ENCODE measurements at places on chromosomes 11 and 22. TPM values are rescaled to one million over a fixed set of nuclear protein-coding genes. Genes with fewer than 3 reads are reported as not detected.

- no peak overlapping the region for H3K27ac ChIP-seq
- H3K4me1 ChIP-seq = no peaks in the 10 kb centered on the region
- no peak overlapping the region for H3K4me3 ChIP-seq
- no peak for DNase-seq
Observed at GRCh38 chr11:12997168-12997567, 11.9 kb upstream of the RASSF10 start.

Gene GGTLC2
- total RNA-seq = not detected

- no peak overlapping the region for H3K27ac ChIP-seq
- H3K27me3 ChIP-seq = no peaks in the 10 kb centered on the region
- H3K36me3 ChIP-seq = no peaks in the 10 kb centered on the region
- DNase-seq = peak; percentile 38
Observed at GRCh38 chr11:19664886-19665548, 47.6 kb upstream of the NAV2 start.

DNA sequence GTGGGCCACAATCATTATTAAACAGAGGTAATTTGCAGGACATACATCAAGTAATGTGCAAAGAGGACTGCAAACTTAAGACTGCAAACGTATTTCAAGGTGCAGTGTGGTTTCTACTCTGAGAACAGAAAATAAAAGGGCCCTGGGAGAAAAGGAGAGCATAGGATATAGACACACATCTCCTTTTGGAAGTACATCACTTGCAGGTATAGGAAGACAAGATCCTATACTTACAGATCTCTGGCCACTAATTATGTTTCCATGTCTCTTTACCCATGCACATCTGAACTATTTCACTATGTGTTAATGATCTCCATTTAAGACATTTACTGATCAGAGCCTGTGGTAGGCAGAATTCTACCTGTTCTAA, 47.7 kb downstream of the PIWIL3 start:
- no peaks in the 10 kb centered on the region for H3K4me1 ChIP-seq
- H3K27me3 ChIP-seq = no peaks in the 10 kb centered on the region
- no peak overlapping the region for H3K27ac ChIP-seq
- H3K36me3 ChIP-seq = no peaks in the 10 kb centered on the region
- no peak overlapping the region for H3K4me3 ChIP-seq

Gene FAM111B
- 0.28 TPM for total RNA-seq

GRCh38 chr22:20591660-20592310, 84.4 kb downstream of the MED15 start:
- peaks cover 12% of the 10 kb centered on the region for H3K36me3 ChIP-seq
- H3K27ac ChIP-seq = no peak overlapping the region
- H3K27me3 ChIP-seq = no peaks in the 10 kb centered on the region
- no peak overlapping the region for H3K4me3 ChIP-seq

Gene PANX3
- not detected for total RNA-seq

- H3K36me3 ChIP-seq = no peaks in the 10 kb centered on the region
- no peak overlapping the region for H3K27ac ChIP-seq
- no peaks in the 10 kb centered on the region for H3K4me1 ChIP-seq
- DNase-seq = no peak
- no peak overlapping the region for H3K4me3 ChIP-seq
Observed at GRCh38 chr11:130881475-130882137, 34.7 kb downstream of the SNX19 start.

Gene OR5L2
- total RNA-seq = not detected

Gene SNU13
- 165 TPM for total RNA-seq

DNA sequence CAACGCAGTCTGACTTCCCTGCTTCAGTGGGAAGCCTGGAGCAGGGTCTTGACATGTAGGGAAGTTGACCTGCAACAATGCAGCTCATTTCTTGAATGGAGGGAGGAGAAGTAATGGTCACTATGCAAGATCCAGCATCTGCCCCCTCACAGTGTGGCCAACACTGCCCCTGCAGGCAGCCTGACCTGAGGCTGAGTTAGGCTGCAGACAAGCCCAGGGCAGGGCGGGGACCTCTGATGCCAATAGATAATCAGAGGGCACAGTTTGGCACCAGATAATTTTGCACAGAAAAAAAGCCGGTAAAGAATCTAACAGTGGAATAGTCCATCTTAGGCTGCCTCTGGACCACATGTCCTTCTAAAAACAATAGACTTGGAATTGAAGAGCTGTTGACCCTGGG, 182.3 kb downstream of the DSCAML1 start:
- H3K27ac ChIP-seq = no peak overlapping the region
- H3K4me1 ChIP-seq = no peaks in the 10 kb centered on the region
- no peak overlapping the region for H3K4me3 ChIP-seq
- no peaks in the 10 kb centered on the region for H3K27me3 ChIP-seq
- H3K36me3 ChIP-seq = no peaks in the 10 kb centered on the region

GRCh38 chr22:19114984-19115552, 7.1 kb downstream of the DGCR2 start:
- no peak overlapping the region for H3K4me3 ChIP-seq
- H3K27ac ChIP-seq = no peak overlapping the region
- H3K27me3 ChIP-seq = no peaks in the 10 kb centered on the region
- DNase-seq = no peak
- no peaks in the 10 kb centered on the region for H3K36me3 ChIP-seq

Gene RAB36
- total RNA-seq = 4.0 TPM

Gene TNNT3
- 3.4 TPM for total RNA-seq

DNA sequence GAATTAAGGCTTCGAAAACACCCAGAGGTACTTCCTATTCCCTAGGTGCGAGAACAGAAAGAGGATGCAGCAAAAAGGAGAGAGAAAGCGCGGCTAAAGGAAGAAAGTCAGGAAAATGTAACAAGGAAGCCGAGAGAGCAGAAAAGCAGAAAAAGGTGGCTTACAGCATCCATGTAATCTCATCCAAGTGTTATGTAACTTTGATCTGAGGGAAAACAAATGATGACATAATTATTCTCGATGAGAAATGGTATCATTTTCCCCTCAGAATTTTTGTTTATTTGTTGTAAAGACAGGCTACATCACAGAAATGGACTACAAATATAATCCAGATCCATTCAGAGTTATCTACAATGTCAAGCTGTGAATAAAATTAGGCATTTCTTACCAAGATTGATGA, 69.1 kb upstream of the APOA1 start:
- H3K36me3 ChIP-seq = no peaks in the 10 kb centered on the region
- no peaks in the 10 kb centered on the region for H3K4me1 ChIP-seq
- DNase-seq = no peak

DNA sequence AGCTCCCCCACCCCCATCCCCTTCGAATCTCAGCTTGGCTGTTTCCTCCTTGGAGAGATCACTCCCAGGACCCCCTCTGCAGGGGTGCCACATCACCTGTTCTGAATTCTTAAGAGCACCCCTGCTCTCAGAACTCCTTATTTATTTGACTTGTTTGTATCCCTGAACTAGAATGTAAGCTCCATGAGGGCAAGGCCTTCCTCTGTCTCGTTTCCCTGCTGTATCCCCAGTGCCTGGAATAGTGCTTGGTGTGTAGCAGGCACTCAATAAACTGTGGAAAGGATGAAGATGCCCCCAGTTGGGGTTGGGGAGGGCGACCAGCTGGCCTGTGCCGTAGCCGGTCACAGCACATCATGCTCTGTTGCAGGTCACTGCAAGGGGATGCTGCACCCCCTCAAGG, 3.6 kb upstream of the MDK start:
- DNase-seq = no peak
- no peak overlapping the region for H3K27ac ChIP-seq
- no peak overlapping the region for H3K4me3 ChIP-seq
- H3K27me3 ChIP-seq = no peaks in the 10 kb centered on the region
- peaks cover 12% of the 10 kb centered on the region for H3K4me1 ChIP-seq

GRCh38 chr11:124658986-124659385, 14.6 kb downstream of the SIAE start:
- H3K27ac ChIP-seq = no peak overlapping the region
- H3K4me3 ChIP-seq = no peak overlapping the region
- H3K36me3 ChIP-seq = no peaks in the 10 kb centered on the region
- H3K4me1 ChIP-seq = no peaks in the 10 kb centered on the region
- H3K27me3 ChIP-seq = no peaks in the 10 kb centered on the region

- H3K36me3 ChIP-seq = no peaks in the 10 kb centered on the region
- no peak for DNase-seq
- H3K27me3 ChIP-seq = no peaks in the 10 kb centered on the region
- H3K4me3 ChIP-seq = no peak overlapping the region
- H3K27ac ChIP-seq = no peak overlapping the region
Observed at GRCh38 chr11:34706709-34707461, 86.0 kb downstream of the EHF start.

Gene RAPSN
- 3.0 TPM for total RNA-seq

GRCh38 chr11:13826505-13827278, 135.8 kb upstream of the SPON1 start:
- no peaks in the 10 kb centered on the region for H3K4me1 ChIP-seq
- no peak for DNase-seq
- no peak overlapping the region for H3K27ac ChIP-seq
- no peak overlapping the region for H3K4me3 ChIP-seq
- H3K36me3 ChIP-seq = no peaks in the 10 kb centered on the region

- DNase-seq = no peak
- peaks cover 7% of the 10 kb centered on the region for H3K4me1 ChIP-seq
- H3K27ac ChIP-seq = no peak overlapping the region
- H3K4me3 ChIP-seq = no peak overlapping the region
Observed at GRCh38 chr11:33324302-33324985, 67.3 kb downstream of the HIPK3 start.

Gene FOLH1
- 0.28 TPM for total RNA-seq

Gene TTLL1
- 14.1 TPM for total RNA-seq

GRCh38 chr11:96311120-96311568, 31.9 kb downstream of the MAML2 start:
- peaks cover 46% of the 10 kb centered on the region for H3K4me1 ChIP-seq
- no peak overlapping the region for H3K4me3 ChIP-seq
- H3K27ac ChIP-seq = no peak overlapping the region
- H3K27me3 ChIP-seq = no peaks in the 10 kb centered on the region
- no peak for DNase-seq

- H3K27me3 ChIP-seq = no peaks in the 10 kb centered on the region
- H3K4me1 ChIP-seq = peaks cover 10% of the 10 kb centered on the region
- H3K4me3 ChIP-seq = no peak overlapping the region
- no peak overlapping the region for H3K27ac ChIP-seq
Observed at GRCh38 chr11:76148231-76148630, 58.1 kb downstream of the WNT11 start.

GRCh38 chr11:8833568-8834315, 77.2 kb upstream of the AKIP1 start:
- no peaks in the 10 kb centered on the region for H3K27me3 ChIP-seq
- H3K36me3 ChIP-seq = no peaks in the 10 kb centered on the region
- no peak overlapping the region for H3K4me3 ChIP-seq
- no peak for DNase-seq
- H3K27ac ChIP-seq = no peak overlapping the region
- peaks cover 14% of the 10 kb centered on the region for H3K4me1 ChIP-seq

- no peak overlapping the region for H3K4me3 ChIP-seq
- H3K27ac ChIP-seq = no peak overlapping the region
- H3K27me3 ChIP-seq = no peaks in the 10 kb centered on the region
- H3K36me3 ChIP-seq = peaks cover 7% of the 10 kb centered on the region
- no peak for DNase-seq
Observed at GRCh38 chr22:32808038-32808445, 6.5 kb downstream of the TIMP3 start.

DNA sequence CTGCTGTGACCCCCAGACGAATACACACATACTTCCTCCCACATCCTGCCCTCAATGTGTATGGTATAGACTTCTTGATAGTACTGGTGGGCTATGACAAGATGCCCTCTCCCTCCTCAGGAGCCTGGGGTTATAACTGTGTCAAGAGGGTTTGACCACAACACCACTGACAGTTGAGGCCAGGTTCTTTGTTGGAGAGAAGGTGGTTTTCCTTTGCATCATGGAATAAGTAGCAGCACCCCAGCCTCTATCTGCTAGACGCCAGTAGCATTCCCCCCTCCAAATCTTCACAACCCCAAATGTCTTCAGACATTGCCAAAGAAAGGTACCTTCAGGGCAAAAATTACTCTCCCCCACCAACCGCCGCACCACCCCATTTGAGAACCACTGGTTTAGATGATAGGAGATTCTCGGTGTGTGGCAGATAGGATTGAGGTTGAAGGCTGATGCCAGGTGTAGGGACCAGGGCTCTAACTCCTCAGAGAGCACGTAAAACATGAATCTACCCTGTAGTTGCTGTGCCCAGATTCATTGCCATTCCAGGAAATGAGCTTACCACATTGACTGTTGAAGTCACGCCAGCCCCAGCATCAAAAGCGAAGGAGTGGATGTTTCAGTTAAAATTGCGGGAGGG, 5.5 kb upstream of the MYO18B start:
- no peaks in the 10 kb centered on the region for H3K4me1 ChIP-seq
- no peak overlapping the region for H3K27ac ChIP-seq
- DNase-seq = peak; percentile 4

DNA sequence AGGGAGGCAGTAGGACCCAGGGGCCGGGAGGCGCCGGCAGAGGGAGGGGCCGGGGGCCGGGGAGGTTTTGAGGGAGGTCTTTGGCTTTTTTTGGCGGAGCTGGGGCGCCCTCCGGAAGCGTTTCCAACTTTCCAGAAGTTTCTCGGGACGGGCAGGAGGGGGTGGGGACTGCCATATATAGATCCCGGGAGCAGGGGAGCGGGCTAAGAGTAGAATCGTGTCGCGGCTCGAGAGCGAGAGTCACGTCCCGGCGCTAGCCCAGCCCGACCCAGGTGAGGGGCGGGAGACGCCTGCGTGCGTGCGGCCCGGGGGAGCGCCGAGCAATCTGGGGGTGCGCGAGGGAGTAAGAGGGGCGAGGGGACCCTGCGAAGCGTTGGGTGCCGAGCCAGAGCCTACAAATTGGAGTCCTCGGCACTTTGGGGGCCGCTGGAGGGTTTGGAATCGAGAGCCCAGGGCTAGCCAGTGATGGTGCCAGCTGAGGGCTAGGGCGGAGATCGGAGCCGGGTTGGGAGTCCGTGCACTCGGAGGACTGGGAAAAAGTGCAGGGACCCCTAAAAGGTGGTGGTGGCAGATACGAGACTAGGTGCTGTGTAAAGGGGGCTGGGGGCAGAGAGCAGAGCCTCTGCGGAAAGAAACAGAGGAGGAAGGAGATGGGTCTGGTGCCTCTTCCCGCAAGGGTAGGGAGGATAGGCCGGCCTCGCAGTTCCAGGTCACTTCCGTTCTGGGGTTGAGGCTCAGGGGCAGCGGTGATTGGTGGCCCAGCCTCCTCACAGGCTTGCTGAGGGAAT, at the start of gene SERPINH1:
Gene SERPINH1, plus strand, starts transcription at position 206 of the 788 bp plus-strand sequence. CDS start 4,097 bp downstream, outside the sequence.
- H3K4me3 ChIP-seq = peak within 1 kb of the TSS; percentile 99
- H3K4me1 ChIP-seq = peaks cover 68% of the 10 kb centered on the region
- no peaks in the 10 kb centered on the region for H3K27me3 ChIP-seq

- no peak for DNase-seq
- no peaks in the 10 kb centered on the region for H3K36me3 ChIP-seq
Observed at GRCh38 chr11:67117176-67117575, 1.9 kb upstream of the KDM2A start.

Measured in adrenal gland (tissue), 19 donors.